ENCODE measurements at places on chromosomes 7 and 10.

- no peak for DNase-seq
These were observed 208.2 kb downstream of the TFEC start for GRCh38 chr7:115822380-115822779.

GRCh38 chr7:25427721-25428120 is 199.4 kb upstream of the NPVF start:
- DNase-seq, result no peak

- no peak for DNase-seq
These were observed 7.1 kb downstream of the TBX20 start for GRCh38 chr7:35246819-35247218.

GRCh38 chr10:75035975-75036708 is 75.3 kb upstream of the SAMD8 start:
- DNase-seq, result peak; percentile 50

GRCh38 chr7:103932389-103932788 is 57.1 kb downstream of the RELN start:
- DNase-seq, result no peak

DNA sequence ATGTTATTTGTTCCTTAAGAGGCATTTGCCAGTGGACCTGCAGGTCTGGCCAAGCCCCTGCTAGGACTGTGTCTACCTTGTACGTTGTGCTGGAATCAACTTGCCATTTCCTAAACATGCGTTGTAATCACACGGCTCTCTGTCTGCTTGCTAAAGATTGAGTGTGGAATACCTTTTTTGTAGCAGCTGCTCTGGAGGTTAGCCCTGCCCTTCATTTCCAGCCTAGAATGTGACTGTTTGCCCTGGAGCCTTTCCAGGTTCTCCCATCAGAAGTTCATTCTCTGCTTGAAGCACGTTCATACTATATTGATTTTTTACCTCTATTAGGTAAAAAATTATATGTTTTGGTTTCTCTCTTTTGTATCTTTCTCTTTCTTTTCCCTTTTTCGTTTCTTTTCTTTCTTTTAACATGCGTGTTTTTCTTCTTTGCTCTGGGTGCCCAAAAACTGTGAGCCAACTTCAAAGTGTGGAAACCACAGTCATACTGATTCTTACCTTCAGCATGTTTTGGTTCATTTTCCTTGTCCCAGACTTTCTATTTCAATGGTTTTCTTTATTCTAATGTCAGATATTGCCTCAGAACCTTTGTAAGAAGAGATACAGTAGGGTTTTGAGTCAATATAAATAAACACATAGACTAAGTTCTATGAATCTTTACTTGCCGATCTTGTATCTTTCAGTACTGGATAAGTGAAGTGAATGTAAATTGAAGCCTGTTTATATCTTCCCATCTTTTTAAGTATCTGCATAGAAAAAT is 111.9 kb upstream of the RPA3 start:
- DNase-seq, result no peak

GRCh38 chr10:63105225-63106110 is 27.7 kb upstream of the NRBF2 start:
- DNase-seq, result no peak

- DNase-seq, result no peak
These were observed 161.3 kb upstream of the PCDH15 start for GRCh38 chr10:54962134-54962900.

GRCh38 chr7:37982423-37982822 is 62.0 kb downstream of the EPDR1 start:
- no peak for DNase-seq

GRCh38 chr7:24786306-24786705 is 29.0 kb upstream of the GSDME start:
- no peak for DNase-seq

- no peak for DNase-seq
These were observed 281.3 kb downstream of the GPR158 start for GRCh38 chr10:25455980-25456567.

DNA sequence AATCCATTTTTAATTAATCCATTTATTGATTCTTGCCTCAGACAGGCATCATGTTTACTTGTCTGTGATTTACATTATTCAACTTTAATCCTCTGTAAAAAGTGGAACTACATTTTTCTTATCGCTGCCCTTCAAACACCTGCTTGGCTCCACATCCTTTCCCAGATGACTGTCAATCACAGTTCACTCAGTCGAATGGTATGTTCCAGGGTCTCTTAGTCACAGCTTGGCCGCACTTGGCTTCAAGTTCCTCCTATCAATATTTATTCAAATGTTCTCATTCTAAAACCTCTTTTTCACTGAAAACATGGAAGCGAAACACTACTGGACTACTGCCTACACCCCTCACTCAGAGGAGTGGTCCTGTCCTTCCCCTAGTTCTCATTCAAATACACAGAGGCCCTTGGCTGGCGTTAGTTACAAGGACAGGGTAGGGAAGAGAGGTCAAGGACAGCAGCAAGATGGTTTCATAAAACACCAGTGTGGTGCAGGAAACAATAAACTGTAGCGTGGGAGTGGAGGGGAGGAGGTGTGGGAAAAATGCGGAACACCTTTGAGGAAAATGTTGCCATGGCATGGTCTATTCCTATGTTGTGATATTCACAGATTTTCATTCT is 143.2 kb downstream of the USP6NL start:
- no peak for DNase-seq

GRCh38 chr7:158963771-158964241 is 107.4 kb downstream of the DYNC2I1 start:
- DNase-seq, result no peak

DNA sequence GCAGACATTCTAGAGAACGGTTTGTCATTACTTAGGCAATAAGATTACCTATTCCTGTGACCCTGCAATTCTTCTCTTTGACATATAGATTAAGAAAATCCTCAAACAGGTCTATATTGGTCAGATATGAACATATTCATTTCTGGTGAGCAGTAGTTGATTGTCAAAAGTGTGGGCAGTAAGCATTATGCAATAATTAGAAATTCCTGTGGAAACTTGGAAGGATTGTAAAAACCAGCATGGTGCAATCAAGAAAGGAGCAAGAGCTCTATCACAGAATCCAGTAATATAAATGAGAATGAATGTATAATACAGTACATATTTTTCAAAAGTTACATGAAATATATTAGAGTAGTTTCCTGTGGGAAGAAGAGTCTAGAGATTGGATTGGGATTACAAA is 406.5 kb downstream of the SUGCT start:
- DNase-seq, result no peak

- peak; percentile 57 for DNase-seq
These were observed 4.7 kb downstream of the NFE2L3 start for GRCh38 chr7:26156451-26157420.

GRCh38 chr7:138753150-138753518 is 44.7 kb upstream of the TMEM213 start:
- no peak for DNase-seq

GRCh38 chr10:115662422-115662821 is 569.3 kb downstream of the ATRNL1 start:
- DNase-seq, result no peak

GRCh38 chr10:63467841-63468240 is 2.1 kb upstream of the JMJD1C start:
- no peak for DNase-seq

GRCh38 chr7:35647171-35647574 is 47.8 kb downstream of the HERPUD2 start:
- DNase-seq, result no peak

GRCh38 chr7:37683246-37684120 is at the start of gene GPR141:
Gene GPR141, plus strand, starts transcription at chr7:37683766. Its CDS starts 56,628 bp downstream, at chr7:37740394.
- no peak for DNase-seq

- DNase-seq, result no peak
These were observed 23.9 kb downstream of the AQP1 start for GRCh38 chr7:30935569-30935877.

- DNase-seq, result no peak
These were observed 452.2 kb upstream of the SORCS1 start for GRCh38 chr10:107616463-107617410.

DNA sequence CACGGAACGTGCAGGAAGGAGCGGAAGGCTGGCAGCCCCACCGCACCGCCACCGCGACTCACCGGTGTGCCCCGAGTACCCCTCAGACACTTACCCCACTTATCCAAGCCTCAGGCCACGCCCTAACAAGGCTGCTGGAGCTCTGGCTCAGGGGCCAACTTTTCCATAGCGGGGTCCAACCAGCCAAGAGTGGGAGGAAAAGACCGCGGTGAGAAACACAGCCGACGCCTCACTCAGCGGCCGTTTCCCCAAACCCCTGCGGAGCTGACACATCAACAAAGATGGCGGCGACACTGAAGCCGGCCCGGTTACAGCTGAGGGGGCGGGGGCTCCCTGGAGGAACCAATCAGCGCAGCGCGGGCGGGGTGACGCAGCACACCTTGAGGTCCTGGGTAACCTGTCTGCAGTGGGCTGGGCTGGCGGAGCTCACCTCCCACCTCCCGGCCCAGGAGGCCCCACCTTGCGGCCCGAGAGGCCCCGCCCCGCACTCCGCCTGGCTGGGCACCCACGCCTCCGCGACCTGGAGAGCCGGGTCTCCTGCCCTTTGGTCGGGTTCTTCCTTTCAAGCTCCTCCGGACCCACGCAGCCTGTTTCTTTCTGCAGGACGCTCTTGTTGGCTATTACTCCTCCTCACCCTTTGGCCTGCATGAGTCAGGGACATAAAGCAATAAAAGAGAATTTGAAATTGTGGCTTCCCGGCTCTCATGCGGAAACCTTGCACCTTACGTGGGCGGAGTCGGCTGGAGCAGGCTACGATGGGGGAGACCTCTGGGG is at the start of gene CCDC186:
TSS of gene CCDC186 (minus strand) at position 283 of the 774 bp plus-strand sequence. CDS start 10,935 bp downstream, outside the sequence.
- peak; percentile 89 for DNase-seq

GRCh38 chr10:117542706-117543224 is at the start of gene EMX2:
Gene EMX2, plus strand, starts transcription at chr10:117542746. Its CDS starts 522 bp downstream, at chr10:117543268.
- DNase-seq, result no peak

DNA sequence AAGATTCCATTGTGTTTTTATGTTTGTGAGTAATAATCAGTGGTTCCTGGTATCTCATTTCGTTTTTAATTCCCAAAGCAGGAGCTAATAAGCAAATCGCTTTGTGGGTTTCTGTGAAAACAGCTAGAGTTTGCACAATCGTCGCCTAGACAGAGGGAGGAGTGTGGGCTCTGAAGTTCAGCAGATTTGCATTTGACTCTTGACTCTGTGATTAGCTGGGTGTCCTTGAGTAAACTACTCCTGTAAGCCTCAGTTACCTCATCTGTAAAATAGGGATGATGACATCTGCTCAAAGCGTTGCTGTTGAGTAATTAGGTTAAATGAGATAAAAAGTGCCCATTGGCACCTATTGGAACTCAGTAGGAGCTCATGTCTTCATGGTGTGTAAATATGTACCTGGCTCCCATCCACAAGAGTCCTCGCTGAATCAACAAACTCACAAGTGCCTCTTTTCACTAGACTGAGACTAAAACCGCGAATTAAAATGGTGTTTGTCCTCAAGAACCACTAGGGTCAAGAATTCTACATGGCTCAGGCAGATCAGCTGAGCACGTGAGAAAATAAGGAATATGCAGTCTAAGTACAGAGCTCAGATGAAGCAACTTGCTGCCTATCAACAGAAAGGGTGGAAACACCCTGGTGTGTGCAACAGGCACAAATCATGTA is 385.8 kb upstream of the C7orf33 start:
- no peak for DNase-seq

- no peak for DNase-seq
These were observed 33.0 kb downstream of the JAKMIP3 start for GRCh38 chr10:132098539-132099388.

- no peak for DNase-seq
These were observed 33.5 kb downstream of the LHPP start for GRCh38 chr10:124495162-124495561.

GRCh38 chr10:131094527-131095312 is 216.8 kb downstream of the TCERG1L start:
- no peak for DNase-seq

GRCh38 chr7:155837126-155837479 is 24.8 kb upstream of the SHH start:
- DNase-seq, result no peak

DNA sequence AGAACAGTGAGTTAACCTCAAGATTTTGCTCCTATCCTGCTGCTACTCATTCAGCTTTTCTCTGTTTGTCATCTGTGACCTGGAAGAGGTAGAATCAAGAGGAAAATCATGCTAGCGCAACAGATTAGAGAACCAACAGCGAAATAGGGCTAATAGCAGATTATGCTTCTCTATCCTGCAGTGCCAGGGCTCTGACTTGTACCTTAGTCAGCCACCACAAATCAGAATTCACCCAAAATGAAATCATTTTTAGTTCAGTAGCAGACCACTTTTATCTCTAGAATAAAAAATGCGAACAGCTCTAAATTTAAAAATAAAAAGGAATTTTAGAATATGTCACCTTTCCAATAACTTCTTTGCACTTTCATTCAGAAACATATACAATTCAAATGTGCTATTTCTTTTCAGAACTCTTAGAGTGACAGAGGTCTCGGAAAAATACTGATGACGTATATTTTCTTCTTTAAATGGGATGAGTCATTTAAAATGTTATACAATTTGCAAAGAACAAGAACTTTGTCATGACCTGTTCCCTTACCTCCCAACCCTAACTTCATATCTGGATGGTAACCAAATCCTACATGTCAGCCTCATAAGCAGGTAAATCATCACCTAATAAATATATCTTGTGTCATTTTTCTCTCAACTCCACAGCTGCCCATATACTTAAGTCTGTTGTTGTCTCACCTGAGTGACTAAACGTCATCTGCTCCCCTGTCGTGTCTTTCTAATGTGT is 896.4 kb downstream of the PCDH15 start:
- no peak for DNase-seq

DNA sequence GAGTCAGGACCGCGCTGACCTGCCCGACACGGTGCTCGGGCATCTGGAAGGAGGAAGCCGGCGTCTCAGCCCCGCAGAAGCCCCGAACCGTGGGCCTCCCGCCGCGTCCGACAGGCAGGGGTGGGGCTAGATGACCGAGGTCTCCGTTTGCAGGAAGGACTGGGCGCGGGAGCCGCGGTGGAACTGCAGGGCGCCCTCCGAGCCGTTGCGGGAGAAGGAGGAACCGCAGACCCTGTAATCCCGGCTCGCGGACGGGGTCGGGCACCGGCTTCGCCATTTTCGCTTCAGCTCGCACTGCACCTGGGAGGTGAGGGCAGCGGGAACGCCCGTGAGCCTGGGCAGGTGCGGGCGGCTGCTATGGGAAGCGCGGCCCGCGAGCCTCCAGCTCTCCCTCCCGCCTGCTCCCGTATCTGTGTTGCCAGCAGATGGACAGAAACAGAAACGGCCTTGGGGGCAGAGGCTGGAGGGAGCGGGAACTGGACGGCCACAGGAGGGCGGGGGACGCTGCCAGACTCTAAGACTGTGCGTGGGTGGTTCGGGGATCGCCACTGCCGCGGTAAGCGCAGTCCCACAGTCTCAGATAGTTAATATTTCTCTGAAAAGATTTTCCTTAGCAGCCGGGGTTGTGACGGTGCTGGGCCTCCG is 114.1 kb downstream of the VIPR2 start:
- no peak for DNase-seq

- DNase-seq, result no peak
These were observed 8.2 kb downstream of the YME1L1 start for GRCh38 chr10:27145937-27146336.

GRCh38 chr10:17222329-17222728 is 5.7 kb upstream of the VIM start:
- DNase-seq, result no peak
